ENCODE measurements at places on chromosomes 6 and 20.

GRCh38 chr6:83442752-83443151 lies 11.9 kb upstream of the ME1 start:
- DNase-seq, result peak; percentile 44

- DNase-seq, result peak; percentile 58
Observed at GRCh38 chr20:35615667-35616464, at the start of gene SPAG4. Gene SPAG4 (plus strand): TSS chr20:35615829. CDS start chr20:35616004, 175 bp downstream.

DNA sequence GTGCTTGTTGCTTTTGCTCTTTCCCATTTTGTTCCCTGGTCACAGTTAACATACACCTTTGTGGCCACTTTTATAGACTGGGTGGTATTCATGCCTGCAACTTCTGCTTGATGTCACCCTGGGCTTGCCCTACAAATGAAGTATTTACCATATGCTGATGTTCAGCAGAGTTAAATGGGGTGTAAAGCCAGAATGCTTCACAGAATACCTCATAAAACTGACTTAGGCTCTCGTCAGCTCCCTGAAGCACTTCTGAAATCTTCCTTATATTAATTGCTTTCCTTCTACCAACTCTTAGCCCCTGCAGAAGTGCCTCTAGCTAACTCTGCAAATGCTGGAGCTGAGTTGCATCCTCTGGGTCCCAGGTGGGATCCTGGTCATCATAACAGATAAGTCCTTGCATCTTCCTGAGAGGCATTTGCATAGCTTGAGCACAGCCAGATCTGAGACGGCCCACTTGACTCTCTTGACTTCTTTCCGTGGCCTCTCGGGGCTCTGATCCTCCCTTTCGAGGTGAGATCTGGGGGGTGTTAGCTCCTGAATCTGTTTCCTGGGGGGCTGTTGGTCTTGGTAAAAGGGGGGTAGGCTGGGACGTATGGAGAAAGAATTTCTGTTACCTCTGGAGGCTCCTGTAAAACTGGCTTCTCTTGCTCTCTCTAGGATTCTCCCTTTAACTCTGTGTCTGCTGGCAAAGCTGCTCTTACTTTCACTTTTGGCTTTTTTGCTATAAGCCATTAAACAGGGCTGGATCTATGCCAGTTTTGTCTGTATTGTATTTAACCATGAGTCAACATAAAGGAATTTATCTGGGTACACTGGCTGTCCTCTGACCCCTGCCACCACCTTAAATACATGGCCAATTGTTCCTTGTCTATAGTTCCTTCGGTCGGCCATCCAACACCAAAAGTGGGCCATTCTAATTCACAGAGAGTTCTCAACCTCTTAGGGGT lies 223.0 kb upstream of the SYNCRIP start:
- DNase-seq, result peak; percentile 79

GRCh38 chr6:44618371-44618770 lies 230.9 kb downstream of the CDC5L start:
- no peak for DNase-seq

- no peak for DNase-seq
Observed at GRCh38 chr6:26158076-26158580, 70.9 kb downstream of the HFE start.

DNA sequence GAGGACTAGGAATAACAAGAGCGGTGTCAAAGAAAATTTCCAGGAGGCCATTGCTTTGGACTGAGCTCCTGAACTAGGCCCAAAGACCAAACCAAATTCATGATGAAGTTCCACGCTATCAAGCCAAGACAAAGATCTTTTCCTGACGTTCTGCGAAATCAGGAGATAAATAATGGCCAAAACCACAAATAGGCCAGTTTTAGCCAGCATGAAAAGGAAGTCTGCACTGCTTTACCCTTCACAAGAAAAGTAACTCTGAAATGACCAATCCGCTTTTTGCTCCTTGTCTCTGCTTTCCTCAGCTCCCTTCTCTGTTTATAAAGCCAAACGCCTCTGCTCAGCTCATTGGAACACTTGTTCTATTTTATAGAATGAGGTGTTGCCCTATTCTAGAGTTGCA lies 6.7 kb downstream of the NCOA5 start:
- peak; percentile 81 for DNase-seq

- DNase-seq, result no peak
Observed at GRCh38 chr20:24914388-24915241, 34.5 kb upstream of the CST7 start.

GRCh38 chr6:6987749-6988148 lies 120.0 kb upstream of the RREB1 start:
- no peak for DNase-seq

GRCh38 chr6:130385064-130385695 lies 19.4 kb downstream of the TMEM200A start:
- peak; percentile 71 for DNase-seq

- no peak for DNase-seq
Observed at GRCh38 chr20:50369225-50370035, 140.8 kb upstream of the PTPN1 start.

GRCh38 chr6:161035182-161035980 lies 43.8 kb downstream of the MAP3K4 start:
- no peak for DNase-seq

DNA sequence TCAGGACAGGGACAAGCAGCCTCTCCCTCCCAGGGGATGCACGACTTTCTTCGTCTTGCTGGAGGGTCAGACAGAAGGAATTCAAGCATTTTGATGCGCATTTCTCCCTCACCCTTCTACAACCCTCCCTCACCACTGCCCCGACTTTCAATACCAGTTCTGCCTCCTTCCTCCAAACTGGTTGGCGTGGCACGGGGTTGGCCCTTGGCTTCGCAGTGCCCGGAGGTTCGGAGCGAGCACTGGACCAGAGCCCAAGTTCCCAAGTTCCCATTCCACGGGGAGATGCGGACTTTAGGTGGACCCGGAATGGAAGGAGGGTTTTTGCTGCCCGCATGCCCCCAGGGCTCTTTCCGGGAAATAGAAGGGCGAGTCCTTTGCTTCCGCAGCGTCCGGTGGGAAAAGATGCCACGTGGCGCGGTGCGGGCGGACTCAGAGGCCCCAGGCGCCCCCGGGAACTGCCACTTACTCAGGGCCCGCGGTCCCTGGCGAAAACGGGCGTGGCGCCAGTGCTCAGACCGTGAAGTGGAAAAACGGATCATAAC lies 8.0 kb upstream of the LAMP5 start:
- no peak for DNase-seq

- DNase-seq, result no peak
Observed at GRCh38 chr6:79223611-79224404, 10.7 kb downstream of the HMGN3 start.

DNA sequence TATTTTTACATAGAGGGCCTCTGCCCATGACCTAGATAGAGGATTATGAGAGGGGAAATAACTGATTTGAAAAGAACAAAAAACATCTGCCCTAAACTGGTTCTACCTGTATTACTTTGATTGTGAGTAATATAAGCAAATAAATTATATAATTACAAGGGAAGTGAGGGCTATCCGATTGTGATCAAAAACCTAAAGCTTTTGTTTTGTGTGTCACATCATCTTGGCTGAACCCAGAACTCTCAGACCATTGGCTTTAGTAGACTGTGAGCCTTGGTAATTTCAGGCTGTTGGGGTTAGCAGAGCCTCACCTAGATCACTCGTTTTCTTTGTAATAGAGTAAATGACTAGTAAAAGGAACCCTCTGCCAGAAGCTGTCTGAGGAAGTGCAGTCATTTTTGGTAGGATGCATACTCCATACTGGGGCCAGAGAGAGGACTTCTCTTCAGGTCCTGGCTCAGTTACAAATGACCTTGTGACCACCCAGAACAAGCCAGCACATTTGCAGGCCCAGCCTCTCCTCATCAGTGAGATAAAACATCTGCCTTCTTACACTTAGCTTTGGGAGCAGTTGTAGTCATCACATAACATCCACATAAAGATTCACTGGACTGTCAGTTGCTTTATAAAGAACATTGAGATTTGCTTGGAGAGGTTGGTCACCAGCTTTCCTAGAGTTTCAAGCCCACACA lies 13.5 kb downstream of the STK35 start:
- peak; percentile 90 for DNase-seq

GRCh38 chr20:51695574-51696303 lies 72.5 kb downstream of the ATP9A start:
- peak; percentile 66 for DNase-seq

- DNase-seq, result no peak
Observed at GRCh38 chr20:24797745-24798655, 151.1 kb upstream of the CST7 start.

- DNase-seq, result no peak
Observed at GRCh38 chr20:35669681-35670080, 5.0 kb upstream of the CPNE1 start.

GRCh38 chr20:10639737-10640556 lies 33.9 kb downstream of the JAG1 start:
- DNase-seq, result no peak

GRCh38 chr6:147000545-147001488 lies 203.4 kb upstream of the STXBP5 start:
- peak; percentile 80 for DNase-seq

GRCh38 chr6:85126485-85127167 lies 323.3 kb upstream of the NT5E start:
- peak; percentile 17 for DNase-seq

DNA sequence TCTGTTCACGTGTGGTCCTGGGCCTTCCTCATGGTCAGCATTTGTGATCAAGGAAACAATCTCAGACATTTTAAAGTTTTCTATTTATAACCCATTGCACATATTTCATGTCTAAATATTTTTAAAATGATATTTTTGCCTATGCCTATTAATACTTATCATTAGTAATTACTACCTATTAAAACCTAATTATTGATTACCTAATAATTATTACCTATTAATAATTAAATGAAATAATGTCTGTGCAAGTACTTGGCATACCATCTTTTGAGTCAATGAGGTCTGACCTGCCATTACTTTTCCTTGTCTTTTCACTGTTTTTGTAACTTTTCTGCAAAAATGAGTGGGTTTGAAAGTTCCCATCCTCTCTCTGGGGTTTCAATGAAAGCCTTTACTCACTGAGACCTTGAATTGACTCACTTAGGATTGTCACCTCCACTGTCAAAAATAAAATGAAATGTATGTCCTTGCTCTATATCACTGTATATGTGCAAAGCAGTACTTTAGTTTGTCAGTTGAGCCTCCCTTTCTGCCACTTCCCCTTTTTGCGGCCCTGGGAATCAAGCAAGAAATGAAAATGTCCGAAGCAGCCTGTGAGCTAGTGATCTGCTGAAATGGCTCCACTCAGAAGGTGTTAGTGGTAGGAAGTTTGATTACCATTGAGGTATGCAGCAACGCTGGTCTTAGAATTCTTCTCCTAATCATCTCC lies 87.8 kb downstream of the L3MBTL3 start:
- no peak for DNase-seq

DNA sequence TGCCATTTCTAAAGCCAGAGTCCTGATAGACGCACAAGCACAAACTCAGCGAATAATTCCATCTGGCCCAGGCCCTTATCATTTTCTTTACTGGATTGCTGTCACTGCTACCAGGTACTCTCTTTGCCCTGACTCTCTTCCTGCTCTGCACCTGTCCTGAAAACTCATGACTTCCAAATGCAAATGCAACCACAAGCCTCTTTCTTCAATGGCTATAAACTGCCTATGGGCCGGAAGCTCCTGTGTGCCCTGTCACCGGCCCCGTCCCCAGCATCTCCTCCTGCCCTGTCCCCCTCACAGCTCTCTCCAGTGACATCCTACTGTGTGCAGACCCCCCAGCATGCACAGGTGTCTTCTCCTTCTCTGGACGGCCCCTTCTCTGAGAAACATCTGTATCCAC lies 302.6 kb downstream of the GMDS start:
- no peak for DNase-seq

GRCh38 chr20:45365444-45365970 lies 2.6 kb downstream of the SYS1 start:
- DNase-seq, result no peak

DNA sequence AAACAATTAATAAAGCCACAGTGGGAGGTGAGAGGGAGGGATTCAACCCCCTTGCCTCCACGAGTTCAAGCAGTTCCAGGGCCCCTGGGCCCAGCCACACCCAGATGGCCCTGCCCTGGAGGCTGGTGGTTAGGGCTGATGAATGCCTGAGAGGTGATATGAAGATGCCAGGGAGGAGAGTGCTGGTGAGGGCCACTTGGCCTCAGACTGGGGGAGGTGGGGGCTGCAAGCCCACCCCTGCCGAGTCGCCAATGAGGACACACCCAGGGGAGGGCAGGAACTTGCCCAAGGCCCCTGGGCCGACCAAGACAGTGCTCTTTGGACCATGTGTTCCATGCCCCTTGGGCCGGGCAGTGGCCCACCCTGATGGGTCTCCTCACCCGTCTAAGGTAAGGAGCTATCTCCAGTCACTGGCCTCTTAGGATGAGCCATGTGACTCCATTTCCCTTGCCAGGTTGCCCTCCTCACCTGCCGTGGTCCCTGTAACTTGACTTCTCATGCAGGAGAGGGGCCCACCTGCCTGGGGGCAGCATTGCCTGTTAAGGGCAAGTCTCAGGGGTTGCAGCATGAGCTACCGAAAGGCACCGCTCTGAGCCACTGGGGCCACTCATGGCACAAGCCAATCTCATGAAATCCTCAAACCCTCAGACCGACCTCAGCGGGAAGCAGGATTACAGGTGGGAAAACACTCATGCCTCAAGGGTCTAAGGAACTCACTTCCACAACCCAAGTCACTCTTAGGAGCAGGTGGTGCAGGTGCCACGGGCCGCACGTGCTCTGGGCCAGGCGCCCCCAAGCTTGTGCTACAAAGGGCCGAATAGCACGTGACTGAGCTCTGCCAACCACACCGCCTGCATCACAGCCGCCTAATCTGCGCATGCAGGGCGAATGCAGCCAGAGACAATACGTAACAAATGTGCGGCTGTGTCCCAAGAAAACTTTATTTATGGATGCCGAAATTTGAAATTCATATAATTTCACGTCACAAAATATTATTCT lies 147.4 kb upstream of the MLN start:
- DNase-seq, result no peak

DNA sequence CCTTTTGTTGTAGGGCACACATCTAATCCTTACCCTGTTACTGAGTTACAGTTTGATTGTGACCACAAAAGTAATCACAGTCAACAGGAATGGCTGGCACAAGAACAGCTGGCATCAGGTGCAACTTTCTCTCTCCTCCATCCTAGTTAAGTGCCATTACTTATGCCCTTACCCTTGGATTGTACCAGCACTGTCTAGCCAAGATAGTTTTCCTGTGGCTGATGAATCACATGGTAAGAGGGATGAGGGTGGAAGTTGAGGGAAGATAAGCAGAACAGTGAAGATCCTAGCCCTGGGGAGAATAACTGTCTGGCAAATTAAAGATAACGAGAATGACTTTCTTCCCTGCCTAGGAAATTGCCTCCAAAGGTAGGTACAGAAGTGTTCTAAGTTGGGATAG lies 42.0 kb downstream of the RNF217 start:
- no peak for DNase-seq

DNA sequence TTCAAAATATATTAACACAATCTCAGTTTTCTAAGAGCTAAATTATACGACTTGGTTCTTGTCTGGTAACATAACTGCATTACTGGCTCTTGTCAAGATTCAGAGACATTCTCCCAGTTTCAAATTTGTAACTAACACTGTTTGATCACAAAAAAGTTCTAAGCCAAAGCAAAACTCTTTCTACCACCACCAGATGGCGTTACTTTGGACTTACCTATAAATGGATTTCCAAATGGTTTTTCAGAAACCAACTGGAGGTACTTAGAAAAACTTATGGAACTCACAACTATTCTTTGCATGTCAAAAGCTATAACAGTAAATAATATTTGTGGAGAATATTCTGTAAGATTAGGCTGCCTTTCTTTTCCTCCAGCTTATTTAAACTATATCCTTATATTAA lies 34.2 kb upstream of the GFRAL start:
- peak; percentile 6 for DNase-seq

GRCh38 chr6:37860226-37860839 lies 40.8 kb downstream of the ZFAND3 start:
- DNase-seq, result peak; percentile 72

Data from fibroblast of the aortic adventitia (primary cell).